ENCODE measurements at places on chromosomes 6 and 20.
A peak's percentile ranks its signal among the peaks of the same experiment; 100 is the strongest.

GRCh38 chr6:156449569-156449968, 327.6 kb upstream of the ARID1B start:
- DNase-seq = no peak

GRCh38 chr6:1502041-1502440, 107.7 kb upstream of the FOXC1 start:
- no peak for DNase-seq

DNA sequence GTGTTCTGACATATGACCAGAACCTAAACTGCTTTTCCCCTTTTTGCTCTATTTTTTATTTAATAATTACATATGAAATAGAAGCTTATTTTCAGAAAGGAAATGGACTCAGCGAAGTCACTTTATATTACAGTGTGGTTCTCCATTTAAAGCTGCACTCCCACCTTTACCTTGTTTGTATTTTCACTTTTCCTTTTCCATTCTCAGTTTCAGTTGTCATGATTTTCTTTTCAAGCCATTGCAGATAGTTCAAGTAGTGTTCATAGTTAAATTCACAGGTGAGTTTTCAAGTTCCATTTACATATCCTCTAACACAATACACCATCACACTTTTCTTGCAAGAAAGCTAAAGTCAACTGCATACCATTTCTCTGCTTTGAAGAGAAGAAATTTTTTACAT, 400.2 kb downstream of the HACE1 start:
- no peak for DNase-seq

GRCh38 chr20:44355498-44356352, at the start of gene HNF4A:
TSS of gene HNF4A (plus strand) at chr20:44355699. CDS start at chr20:44355805, 106 bp downstream.
- no peak for DNase-seq

DNA sequence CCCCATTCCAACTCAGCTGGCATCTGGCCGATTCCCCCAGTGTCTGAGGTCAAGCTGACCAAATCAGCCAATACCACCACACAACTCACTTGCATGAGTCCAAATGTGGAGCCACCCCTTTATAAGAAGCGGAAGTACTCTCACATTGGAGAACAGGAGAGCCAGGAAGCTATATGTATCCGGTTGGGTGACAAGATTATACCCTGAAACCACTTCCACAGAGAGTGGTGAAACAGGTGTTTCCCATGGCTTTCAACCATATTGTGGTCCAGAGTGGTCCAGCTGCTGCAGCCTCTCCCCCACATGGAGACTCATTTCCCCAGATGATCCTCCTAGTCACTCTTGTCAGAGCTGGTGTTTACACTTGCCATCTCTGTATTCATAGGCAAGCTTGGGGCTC, 24.0 kb upstream of the SERINC1 start:
- DNase-seq = no peak

GRCh38 chr20:17932396-17932795, 36.2 kb downstream of the SNX5 start:
- no peak for DNase-seq

GRCh38 chr6:154276810-154277628, 79.6 kb downstream of the IPCEF1 start:
- DNase-seq = peak; percentile 52

DNA sequence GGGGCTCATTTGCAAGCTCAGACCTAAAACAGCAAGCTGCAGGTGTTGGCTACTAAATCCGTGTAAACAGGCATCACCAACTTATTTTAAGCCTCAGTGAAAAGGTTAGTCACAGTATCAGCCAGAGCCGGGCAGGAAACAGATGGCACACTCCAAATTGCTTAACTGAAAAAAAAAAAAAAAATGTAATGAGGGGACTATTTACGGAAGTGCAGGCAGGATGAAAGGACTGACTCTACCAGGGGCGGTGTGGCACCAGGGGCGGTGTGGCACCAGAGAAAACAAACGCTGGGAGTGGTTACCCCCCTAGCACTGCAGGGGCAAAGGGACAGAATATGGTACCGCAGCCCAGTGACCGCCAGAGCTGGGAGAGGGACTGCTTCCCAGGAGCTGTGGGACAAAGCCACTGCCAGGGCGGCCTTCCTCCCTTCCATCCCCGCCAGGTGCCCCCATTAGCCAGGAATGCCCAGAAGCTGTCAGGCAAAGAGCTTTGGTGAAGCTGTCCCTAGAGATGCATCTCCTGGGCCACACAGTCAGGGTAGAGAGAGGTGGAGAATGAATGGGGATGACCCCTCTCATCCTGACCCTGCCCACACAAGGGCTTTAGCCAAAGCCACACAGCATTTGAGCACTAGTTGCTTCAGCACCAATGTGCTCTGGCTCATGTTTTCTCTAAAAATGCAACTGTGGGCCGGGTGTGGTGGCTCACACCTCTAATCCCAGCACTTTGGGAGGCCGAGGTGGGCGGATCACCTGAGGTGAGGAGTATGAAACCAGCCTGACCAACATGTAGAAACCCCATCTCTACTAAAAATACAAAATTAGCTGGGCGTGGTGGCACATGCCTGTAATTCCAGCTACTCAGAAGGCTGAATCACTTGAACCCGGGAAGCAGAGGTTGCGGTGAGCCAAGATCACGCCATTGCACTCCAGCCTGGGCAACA, 39.6 kb upstream of the GFOD1 start:
- DNase-seq = peak; percentile 39

GRCh38 chr6:90131614-90132423, 164.8 kb downstream of the BACH2 start:
- DNase-seq = no peak

GRCh38 chr20:50403565-50404418, 106.4 kb upstream of the PTPN1 start:
- DNase-seq = no peak

GRCh38 chr6:3361312-3362037, 95.4 kb downstream of the SLC22A23 start:
- no peak for DNase-seq

GRCh38 chr6:119739769-119740168, 390.2 kb upstream of the MAN1A1 start:
- no peak for DNase-seq

DNA sequence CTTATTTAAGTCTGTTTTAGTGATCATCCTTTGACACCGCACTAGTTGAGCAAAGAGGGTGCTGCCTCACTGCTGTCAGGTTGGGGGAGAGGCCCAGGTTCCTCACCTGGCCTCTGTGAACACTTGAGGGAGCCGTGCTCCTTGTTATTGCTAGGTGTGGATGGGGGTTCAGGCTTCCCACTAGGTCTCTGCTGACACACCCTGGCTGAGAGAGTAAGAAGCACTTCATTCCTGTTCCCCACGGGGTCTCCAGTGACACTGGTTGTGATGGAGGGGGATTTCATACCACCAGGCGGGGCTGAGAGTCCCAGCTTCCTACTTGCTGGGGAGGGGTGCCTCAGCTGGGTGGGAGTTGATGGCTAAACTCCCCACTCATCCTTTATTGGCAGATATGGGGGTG, 11.1 kb upstream of the NOTCH4 start:
- DNase-seq = no peak

GRCh38 chr6:84061174-84061573, 27.6 kb downstream of the MRAP2 start:
- no peak for DNase-seq

GRCh38 chr6:70549327-70549726, 17.4 kb upstream of the SDHAF4 start:
- no peak for DNase-seq

GRCh38 chr6:111482188-111482958, 645 bp downstream of the REV3L start:
- no peak for DNase-seq

DNA sequence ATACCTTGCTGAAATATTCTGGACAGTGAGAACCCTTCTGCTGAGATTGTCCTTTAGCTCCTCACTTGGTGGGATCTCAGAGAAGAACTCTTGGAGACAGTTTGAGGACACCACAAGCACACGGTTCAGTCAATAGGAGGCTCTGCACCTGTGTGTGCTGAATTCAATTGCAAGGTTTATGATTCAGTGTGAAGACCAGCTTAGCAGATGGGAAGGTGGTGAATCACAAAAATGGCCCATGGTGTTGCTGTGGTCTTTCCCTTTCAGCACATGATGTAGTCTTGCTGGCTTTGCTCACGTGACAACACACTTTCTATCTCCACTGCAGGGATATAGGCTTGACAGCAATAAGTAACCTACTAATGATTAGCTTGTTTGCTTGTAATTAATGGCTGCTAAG, 270.3 kb downstream of the SLC24A3 start:
- no peak for DNase-seq

- no peak for DNase-seq
Measured at GRCh38 chr20:23568320-23568970, at the start of gene CST9L. TSS of gene CST9L (minus strand) at chr20:23568484. CDS start at chr20:23568450, 34 bp downstream.

GRCh38 chr20:9516234-9516871, 2.0 kb downstream of the LAMP5 start:
- DNase-seq = no peak

DNA sequence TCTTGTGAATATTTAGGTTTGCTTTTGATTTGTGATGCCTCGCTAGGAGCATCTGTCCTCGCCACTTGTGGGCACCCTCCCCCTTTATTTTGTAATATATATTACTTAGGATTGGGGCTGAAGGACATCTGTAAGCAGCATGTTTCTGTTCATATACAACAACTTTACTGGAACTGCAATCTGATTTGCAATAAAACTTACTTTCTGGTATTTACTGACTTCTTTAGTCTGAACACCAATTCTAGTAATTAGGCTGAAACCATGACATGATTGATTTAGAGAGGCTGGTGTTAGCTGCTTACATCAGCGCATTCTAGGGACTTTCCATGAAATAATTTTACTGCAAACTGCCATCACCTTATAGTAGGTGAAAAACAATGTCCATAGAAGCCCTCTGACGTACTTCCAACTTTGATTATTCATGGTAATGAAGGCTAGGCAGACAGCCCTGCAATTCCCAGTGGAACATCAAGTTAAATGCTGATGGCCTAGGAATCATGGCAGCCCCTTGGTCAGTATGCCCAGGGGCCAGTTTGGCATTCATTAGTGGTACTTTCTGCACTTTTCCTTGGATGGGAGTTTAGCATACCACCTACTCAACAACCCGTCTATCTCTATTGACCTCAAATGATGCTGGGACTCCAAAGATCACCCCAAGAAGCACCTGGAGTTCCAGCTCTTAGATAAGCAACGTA, 132.9 kb upstream of the MCHR2 start:
- DNase-seq = no peak

GRCh38 chr6:81753711-81754577, 1.5 kb upstream of the TENT5A start:
- DNase-seq = no peak

DNA sequence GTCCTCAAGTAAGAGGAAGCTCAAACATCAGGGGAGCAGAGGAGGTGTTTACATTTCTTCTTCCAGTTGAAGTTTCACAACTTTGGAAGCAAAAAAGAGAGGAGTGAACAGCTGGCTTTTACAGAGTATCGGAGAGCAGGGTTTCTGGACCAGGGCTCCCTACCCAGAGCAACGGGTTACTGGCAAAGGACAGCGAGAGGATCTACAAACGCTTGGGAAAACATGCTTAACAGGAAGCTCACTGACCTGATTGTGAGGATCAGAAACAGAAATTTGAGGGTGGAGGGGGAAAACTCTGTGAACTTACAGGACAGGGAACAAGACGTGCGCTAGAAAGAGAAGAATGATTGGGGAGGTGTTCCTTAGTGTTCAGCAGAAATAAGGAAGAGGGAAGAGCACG, 85.7 kb upstream of the TAB2 start:
- no peak for DNase-seq

DNA sequence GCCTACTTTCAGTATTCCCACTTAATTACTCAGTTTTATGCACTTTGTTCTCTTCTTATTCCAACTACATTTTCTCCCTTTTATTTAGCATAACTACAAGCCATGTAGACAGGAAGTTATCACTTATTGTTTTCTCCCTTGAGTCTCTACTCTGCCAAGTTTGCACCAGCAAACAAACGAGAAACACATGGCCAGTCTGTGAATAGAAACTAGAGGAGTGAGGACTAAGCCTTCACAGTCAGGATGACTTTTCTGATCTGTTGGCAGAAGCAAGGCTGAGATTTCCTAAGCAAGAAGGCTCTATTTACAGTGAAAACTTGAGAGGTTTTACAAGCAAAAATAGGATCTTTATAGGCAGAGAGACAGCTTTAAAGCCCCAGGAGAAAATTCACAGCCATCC, 69.8 kb upstream of the TINAG start:
- no peak for DNase-seq

- DNase-seq = no peak
Measured at GRCh38 chr6:3885262-3886036, 36.3 kb downstream of the FAM50B start.

- no peak for DNase-seq
Measured at GRCh38 chr20:1473246-1474220, 6.9 kb upstream of the NSFL1C start.

DNA sequence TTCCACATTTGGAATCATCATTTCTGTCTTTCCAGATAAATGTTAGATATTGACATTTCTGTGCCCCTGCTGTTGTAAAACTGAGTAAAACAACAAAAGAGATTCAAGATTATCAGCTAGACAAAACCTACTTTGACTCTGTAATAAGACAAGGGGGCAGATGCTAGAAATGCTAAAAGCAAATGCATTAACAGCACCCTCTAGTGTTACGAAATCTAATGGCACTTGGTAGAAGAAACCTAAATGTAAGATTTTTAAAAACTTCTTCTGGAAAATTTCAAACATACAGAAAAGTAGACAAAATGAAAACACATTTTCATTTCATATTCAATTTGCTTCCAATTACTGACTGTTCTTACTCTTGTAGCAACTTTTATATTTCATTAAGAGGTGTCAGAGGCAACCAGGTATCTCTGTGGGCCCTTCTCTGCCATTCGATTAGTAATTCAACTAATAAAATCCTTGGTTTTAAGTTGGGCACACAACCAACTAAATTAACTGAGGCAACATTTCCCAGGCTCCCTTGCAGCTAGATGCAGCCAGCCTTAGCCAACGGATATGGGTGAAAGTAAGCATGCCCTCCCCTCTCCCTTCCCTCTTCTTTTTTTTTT, 45.0 kb downstream of the SLC23A2 start:
- peak; percentile 48 for DNase-seq

GRCh38 chr20:59777331-59777725, 156.1 kb downstream of the SYCP2 start:
- DNase-seq = no peak

DNA sequence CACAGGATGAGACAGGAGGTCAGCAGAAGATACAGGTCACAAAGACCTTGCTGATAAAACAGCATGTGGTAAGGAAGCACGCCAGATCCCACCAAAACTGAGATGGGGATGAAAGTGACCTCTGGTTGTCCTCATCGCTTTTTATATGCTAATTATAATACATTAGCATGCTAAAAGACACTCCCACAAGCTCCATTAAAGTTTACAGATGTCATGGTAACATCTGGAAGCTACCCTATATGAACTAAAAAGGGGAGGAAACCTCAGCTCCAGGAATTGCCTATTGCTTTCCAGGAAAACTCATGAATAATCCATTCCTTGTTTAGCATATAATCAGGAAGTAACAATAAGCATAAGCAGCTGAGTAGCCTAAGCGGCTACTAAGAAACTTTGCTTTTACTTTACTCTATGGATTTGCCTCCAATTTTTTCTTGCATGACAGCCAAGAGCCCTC, 8.4 kb upstream of the RIN2 start:
- no peak for DNase-seq

DNA sequence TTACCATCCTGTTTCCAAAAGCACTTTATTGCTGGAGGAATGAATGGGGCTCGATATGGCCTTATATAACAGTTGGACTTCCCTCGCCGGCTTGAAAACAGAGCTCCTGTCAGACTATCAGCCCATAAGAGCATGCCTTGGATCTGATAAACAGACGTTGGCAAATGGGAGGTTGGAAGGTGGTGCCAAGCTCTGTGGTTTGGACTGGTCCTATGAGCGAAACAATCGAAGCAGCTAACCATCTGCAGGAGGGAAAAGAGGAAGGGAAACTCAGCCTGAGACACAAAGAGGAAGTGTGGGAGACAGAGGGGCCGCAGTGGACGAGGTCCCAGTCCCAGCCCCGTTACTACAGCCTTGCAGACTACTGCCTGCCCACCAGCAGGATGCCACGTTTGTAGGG, 92.9 kb downstream of the TFAP2C start:
- DNase-seq = no peak

Measured in NCI-H2029 treated with DMSO at 0.1 percent for 48 hours (cell line).